ENCODE measurements at places on chromosomes 5 and 9.

DNA sequence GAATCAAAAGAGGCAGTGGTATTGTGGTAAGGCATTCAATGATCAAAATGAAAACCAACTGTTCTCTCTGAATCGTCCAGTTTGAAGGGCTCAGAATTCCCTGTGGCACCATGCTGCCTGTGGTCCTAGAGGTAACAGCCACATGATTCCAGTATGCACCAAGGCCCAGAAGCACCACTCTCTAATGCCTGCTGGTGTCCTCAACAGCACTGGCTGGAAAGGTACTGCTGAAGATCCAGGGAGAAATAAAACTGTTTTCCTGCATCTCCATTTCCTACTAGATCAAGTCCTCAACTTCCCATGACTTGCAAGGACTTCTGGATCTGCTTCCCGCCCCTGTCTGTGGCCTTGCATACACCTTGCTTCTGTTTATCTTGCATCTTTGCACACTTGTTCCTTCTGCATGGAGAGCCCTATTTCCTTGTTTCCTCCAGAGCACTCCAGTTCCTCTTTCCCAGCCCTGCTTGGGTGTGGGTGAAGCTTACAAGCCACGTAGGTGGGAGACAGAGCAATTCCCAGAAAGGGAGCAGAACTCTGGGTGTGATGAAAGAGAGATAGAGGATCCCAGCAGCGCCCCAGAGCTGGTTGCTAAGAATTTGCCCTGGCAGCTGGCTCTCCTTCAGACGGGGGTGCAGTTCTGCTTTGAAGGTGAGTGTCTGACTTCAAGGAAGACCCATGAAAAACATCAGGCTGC, 41.0 kb upstream of the EQTN start:
- DNase-seq, result no peak

GRCh38 chr5:167378894-167379723, 912.3 kb upstream of the WWC1 start:
- no peak for DNase-seq

- no peak for DNase-seq
These were observed 203.0 kb downstream of the MED10 start for GRCh38 chr5:6175172-6175854.

DNA sequence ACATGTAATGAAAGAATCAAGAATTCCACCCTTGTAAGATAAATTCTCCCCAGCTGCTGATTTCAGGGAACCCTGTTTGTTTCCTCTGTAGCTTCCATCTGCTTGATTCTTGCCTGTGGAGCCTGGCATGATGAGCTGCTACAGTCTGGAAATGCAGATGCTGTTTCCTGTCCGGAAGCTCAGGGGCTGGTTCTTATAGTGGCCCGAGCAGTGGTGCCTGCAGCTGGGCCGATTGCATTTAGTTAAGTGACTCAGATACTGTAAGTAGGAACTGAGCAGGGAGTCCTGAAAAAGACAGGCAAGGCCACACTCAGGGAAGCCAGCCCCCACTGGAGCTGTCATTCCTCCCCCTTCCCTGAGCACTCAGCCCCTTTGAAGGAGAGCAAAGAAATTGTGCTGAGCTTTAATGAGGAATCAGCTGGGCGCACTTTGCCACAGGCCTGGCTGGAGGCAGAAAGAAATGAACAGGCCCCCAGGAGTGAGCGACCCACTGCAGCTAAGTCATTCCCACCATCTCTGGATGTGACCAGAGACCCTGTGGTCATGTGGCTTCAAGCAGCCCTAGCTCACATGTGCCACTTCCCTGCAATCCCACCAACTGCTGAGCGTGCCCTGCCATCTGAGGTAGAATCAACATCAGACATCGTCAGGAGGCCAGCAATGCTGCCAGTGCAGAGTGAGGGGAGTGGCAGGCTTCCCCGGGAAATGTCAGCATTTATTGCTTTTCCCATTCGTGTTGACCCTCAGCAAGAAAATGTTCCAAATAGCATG, 206.0 kb upstream of the WWC1 start:
- no peak for DNase-seq

GRCh38 chr9:93187574-93187973, 3.6 kb downstream of the WNK2 start:
- DNase-seq, result no peak

DNA sequence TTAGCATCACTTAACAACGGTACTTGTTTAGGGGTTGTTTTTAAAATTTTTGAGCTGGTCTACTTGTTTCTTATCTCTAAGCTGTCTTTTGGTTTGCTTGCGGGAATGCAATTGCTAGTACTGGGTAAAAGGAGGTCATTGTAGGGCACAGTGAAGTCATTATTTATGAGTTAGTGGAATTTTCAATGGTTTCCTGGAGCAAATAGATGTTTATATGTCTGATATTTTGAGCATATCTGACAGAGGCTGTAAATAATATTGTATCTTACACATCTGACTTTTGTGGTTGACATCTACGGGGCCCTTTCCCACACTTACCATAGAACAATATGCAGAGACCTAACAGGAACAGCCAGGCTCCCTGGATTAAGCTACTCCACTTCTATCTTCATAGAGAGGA, 90.4 kb upstream of the IL6ST start:
- no peak for DNase-seq

DNA sequence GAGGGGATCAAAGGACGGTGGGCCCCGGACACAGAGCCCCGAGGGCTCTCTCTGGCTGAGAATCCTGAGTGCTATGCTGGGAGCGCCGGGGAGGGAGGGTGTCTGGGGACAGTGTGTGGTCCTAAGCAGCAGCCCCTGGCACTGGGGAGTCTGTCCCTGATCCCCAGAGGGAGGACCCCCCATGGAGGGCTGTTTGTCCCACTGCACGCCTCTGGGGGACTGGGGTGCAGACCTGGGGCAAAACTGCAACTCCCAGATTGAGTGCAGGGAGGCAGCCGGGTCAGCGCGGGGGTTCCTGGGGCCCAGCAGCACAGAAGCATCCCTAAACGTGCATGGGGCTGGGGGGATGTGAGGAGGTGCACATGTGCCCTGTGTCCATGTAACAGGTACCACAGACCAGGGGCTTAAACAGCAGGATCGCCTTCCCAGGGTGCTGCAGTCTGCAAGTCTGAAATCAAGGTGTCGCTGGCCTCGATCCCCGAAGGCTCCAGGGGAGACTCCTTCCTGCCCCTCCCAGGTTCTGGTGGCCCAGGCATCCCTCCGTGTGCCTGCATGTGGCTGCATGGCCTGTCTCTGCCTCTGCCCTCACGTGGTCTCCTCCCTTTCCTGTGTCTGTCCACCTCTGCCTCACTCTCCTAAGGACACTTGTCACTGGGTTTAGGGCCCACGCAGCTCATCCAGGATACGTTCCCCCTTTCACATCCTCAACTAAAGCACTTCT, 35.9 kb upstream of the IRX4 start:
- DNase-seq, result no peak
